Right renal cortex interstitium (tissue), 3 donors: ENCODE measurements at places on chromosomes 5 and 9.

DNA sequence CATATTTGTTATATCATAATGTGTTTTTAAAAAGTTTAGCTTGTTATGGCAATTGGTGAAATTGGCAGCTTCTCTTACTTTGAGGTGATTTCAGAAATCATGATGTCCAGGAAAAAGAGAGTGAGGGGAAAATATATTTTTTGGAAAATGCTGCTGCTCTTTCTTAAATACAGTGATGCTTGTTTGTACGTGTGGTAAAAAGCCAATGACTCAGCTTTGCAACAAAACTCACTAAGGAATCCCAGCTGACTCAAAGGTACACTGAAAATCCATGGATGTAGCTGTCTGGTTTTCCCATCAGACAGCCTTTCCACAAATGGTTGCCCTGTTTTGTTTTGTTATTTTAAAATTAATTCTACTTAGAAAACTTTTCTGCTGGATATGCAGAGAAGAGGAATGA, 306.4 kb upstream of the PAPPA start:
- DNase-seq: no peak

DNA sequence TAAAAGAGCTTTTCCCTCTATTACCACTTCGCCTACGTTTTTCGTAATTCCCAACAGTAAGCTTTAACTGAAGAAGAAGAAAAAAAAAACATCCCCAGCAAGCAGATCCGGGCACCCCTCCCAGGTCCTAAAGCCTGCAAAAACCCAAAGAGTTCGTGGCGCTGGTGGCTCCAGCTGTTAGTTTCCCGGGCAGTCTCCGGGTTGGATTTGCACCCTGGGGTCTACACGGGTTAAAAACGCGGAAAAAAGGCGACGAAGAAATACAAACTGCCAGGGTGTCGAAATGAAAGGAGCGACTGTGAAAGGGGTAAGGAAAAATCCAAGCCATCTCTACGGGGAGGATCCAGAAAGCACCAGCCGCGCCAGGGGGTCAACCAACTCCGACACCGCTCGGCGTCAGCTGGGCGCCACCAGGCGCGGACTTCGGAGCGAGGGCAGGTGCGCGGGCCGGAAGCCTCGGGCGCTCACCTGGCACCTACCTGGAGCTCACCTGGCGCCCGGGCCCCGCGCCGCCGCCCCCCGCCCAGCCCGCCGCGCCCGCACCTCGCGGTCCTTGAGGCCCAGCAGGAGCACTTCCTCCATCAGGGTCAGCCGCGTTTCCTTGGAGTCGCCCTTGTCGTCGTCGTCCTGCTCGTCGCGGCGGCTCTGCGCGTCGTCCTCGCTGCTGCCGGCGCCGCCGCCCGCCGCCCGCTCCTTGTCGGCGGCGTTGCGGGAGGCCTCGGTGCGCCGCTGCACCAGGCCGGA, 680 bp downstream of the GOLPH3 start:
- DNase-seq: peak; percentile 51

GRCh38 chr5:60972231-60972630, 27.2 kb downstream of the NDUFAF2 start:
- no peak for DNase-seq

DNA sequence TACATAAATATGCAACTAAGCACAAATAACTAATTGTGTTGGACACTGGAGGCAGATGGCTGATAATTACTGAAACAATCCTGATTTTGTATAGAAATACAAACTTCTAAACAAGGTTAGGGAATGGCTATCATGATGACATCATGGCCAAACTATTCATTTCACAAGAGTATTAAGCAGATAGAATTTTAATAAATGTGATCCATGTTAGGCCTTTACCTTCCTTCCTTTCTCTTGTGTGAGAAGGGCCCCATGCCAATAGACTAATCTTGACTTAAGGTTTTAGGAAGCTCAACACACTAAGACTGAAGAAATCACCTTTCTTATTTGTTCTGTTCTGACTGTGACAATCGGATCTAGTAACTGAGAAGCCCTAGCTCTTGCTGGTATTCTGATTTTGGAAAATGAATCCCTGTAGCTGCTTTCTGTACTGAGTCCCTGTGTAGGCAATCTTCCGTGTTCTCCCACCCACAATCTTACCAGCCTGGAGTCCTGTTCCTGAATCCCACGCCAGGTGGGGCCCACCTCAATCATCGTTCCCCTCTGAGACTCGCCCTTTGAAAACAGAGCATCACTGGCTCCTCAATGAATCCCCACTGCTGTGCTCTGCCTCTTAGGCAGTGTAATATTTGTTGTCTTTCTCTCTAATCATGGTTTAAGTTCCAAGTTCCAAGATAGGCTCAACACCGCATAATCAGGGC, 168.7 kb upstream of the GNA14 start:
- DNase-seq: no peak

DNA sequence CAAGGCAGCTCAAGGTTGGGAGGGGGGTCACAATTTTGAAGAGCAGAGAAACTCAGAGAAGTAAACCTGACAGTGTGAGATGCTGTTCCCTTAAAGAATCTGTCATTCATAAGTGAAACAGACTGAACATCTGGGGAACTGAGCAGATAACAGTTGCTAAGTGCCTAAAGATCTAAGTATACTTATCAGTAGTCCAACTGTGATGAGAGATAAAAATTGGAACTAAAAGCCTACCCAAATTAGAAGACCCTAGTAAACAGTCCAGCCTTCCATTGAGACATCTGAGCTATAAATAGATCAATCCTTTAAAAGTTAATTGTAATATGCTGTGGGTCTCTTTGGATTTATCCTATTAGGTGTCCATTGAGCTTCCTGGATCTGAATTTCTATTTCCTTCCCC, 692.8 kb upstream of the ZNF608 start:
- no peak for DNase-seq

- DNase-seq: no peak
These were observed 243.8 kb upstream of the PUM3 start for GRCh38 chr9:3087697-3088096.
